ENCODE measurements at places on chromosomes 11 and 22.

DNA sequence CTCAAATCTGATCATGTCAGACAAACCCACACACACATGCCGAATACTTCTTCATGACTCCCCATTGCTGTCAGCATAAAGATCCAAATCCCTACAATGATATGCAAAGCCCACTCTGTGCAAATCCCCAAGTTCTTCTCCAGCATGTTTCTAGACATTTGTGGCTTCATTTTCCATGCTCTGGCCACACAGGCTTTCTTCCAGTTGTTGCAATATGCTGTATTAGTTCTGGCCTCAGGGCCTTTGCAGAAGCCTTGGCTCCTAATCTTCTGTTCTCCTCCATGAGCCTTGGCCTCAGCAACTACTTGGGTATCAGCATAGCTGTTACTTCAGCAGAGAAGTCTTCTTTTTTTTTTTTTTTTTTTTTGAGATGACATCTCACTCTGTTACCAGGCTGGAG, 49.6 kb downstream of the NAV2 start:
- no peak for DNase-seq

- DNase-seq = no peak
Measured at GRCh38 chr22:44199866-44200265, 19.1 kb downstream of the PARVG start.

DNA sequence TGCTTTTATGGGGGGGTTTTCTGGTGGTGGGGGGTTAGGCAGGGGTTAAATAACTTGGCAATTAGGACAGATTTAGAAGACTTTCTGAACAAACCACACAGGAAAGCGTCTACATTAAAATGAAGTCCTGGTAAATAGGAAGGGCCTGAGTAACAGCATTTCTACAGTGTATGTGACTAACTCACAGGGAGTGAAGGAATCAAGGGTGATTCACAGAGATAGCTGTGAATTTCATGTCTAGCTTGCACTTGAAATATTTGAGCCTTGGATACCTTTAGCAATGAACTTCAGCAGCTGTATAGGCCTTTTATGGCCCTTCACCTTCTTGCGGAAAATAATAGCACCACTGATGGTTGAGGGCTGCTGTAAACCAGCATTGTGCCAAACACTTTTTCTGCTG, 26.1 kb upstream of the LDHA start:
- no peak for DNase-seq

DNA sequence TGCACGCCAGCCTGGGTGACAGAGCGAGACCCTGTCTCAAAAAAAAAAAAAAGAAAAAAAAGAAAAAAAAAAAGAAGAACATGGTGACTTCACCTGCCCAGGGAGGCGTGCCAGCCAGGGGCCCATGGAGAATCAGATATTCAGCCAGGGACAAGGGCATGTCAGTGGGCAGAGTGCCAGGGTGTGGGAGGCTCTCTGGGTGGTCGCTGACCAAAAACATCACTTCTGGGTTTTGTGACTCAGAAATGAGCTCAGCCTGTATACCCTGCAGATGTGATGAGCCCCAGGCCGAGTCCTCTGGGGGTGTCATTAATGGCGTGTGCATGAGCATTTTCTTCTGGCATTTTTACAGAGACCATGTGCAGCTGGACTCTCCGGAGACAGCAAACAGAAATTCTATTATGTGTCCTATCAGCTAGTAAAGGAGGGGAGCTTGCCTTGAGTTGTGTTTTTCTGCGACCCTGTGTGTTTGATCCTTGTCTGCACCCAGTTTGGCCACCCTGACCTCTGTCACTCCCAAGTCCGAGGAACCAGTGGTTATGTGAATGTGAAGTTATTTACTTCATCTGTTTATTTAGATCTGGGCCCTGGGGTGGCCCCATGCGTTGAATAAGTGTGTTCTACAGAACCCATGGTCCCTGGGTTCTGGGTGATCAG, 53.6 kb downstream of the BCR start:
- DNase-seq = no peak

DNA sequence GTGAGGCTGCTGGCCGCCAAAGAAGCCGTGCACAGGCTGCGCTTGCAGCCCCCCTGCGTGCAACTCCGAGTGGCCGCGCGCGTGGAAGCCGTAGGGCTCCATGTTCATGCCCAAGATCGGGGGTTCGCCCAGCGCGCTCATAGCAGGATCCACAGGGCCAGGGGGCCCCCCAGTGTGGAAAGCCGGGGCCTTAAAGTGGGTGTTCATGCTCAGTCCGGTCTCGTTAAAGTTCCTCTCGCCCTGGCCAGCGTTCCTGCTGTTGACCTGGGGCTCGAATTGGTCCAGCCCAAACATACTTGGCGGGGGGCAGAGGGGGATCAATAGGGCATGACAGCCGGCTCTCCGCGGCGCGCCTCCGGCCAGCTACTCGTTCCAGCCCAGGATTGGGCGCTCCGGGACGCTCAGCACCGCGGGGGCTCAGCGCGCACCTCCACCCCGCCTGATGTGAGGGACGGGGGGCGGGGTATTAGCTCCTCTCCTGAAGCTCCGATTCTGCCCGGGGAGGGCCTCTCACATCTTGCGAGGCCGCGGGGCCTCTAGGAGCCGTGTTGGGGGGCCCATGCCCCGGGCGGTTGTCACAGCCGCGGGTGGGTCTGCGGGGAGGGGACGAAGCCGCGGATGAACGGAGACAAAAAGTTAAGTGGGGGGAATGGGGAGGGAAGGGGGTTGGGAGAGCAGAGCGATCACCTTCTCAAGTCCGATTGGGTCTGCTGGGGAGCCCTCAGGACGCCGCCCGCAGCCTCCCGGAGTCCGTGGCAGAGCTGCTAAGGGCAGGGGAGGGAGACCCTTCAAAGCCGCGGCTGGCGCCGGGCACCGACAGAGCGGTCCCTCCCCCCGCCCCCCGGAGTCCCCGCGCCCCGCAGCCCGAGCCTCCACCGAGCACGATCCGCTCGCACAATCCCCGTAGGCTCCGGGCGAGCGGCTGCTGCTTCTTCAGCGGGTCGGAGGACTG, 1.0 kb downstream of the MN1 start:
- DNase-seq = no peak

DNA sequence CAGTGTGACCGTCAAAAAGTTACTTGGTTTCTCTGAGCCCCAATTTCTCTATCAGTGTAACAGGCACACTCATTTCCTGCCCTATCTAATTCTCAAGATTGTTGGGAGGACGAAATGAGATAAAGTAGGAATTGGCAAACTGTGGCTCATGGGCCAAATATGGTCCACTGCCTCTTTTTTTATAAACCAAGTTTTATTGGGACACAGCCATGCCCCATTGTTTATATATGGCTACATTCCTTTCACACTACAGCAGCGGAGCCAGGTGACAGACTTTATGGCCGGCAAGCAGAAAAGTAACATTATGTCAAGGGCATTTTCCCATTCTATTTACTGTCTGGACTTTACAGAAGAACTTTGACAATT, 116.7 kb upstream of the TIMP3 start:
- DNase-seq = no peak

DNA sequence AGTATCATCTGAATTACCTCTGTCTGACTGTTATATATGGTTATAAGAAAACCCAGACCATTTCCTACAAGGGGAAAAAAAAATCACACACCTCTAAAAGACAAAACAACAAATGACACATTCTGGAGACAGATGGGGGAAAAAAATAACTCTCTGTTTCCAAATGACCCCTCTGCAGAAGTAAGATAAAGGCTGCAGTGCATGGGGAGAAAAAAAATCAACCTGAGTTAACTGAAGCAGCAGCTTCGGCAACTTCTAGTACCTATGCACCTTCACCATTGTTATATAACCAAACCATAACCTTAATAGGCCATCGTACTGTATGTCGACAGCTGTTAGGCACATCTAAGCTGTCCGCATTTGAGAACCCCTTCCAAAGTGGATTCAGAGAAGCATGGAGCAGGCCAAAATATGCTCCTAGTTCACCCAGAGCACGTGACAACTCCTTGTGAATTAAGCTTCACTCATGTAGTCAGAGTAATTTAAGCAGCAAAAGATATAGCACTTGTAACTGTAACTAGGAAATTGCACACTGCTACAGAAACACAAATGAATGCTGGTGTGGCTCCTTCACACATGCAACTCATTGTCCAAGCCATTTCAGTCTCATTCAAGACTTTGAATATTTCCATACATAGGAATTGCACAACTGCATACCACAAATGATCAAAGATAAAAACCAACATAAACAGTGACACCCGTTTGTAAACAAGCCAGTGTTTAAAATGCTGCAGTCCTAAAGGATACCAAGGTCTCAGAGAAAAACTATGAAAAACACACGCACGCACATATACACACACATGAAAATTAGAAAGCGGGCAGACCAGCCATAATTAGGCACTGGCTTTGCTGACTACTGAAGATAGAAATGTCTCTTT, 2.7 kb downstream of the SIK3 start:
- DNase-seq = no peak

GRCh38 chr11:19342036-19342435, 101.3 kb upstream of the E2F8 start:
- no peak for DNase-seq

DNA sequence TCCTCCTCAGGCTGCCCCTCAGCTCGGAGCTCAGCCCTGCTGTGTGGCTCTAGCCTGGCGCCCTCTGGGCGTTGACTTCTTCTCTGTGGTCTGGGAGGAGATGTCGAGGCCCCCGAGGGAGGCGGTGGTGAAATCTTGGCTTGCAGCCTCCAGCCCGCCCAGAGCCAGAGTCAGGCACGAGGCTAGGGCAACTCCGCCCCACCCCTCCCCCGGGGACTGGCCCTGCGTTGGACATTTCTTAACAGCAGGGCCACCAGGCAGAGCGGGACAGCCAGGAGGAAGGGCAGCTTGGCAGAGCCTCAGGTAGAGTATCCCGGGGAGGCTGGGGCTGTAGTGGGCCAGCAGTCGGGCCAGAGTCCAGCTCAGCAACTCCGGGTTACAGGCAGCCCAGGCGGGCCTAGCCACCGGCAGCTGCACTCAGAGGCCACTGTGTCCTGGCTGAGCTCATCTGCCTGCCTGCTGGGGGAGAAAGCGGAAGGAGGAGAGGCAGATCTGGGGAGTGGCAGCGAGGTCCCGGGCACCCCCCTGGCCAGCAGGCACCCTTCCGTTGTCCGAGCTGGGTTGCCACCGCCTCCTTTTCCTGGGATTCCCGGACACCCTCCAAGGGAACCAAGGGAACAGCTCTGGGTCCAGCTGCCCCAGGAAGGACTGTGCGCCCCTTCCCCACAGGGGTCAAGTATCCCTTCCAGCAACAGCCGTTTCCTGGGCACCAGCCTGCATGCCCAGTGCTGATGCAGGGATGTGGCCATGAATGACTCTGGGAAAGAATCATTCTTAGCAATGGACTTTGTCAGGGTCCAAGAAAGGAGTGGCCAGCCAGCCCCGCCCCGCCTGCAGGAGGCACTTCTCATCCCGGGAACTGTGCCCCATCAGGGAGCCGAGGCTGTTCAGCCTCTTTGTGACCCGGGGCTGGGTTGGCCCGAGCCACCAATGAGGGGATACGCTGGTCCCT, at the start of gene ALDH3B1:
Gene ALDH3B1 (plus strand): TSS at position 238 of the 952 bp plus-strand sequence. CDS start 4,971 bp downstream, outside the sequence.
- DNase-seq = no peak

- DNase-seq = no peak
Measured at GRCh38 chr11:118938491-118939403, 13.0 kb upstream of the BCL9L start.

- DNase-seq = no peak
Measured at GRCh38 chr22:49752598-49753091, 75.0 kb downstream of the BRD1 start.

DNA sequence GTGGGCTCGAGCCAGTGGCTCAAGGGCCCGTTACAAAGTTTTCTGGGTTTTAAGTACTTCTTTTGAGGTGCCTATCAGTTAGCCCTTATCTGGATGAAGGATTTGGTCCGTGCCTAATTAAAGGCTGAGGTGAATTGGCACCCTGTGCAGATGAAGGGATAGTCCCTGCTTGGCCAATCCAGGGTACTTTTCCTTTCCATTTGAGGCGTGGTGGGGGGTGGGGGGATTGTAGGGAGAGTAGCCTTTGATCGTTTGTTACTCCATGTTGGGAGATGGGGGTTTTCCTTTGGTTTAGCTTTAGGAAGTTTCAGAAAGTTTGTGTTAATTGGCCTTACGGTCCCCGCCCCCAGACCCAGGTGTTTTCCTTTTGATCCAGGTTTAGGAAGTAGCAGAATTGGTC, 170.8 kb downstream of the DDX10 start:
- DNase-seq = no peak

GRCh38 chr11:71486320-71486719, 33.3 kb downstream of the NADSYN1 start:
- no peak for DNase-seq

DNA sequence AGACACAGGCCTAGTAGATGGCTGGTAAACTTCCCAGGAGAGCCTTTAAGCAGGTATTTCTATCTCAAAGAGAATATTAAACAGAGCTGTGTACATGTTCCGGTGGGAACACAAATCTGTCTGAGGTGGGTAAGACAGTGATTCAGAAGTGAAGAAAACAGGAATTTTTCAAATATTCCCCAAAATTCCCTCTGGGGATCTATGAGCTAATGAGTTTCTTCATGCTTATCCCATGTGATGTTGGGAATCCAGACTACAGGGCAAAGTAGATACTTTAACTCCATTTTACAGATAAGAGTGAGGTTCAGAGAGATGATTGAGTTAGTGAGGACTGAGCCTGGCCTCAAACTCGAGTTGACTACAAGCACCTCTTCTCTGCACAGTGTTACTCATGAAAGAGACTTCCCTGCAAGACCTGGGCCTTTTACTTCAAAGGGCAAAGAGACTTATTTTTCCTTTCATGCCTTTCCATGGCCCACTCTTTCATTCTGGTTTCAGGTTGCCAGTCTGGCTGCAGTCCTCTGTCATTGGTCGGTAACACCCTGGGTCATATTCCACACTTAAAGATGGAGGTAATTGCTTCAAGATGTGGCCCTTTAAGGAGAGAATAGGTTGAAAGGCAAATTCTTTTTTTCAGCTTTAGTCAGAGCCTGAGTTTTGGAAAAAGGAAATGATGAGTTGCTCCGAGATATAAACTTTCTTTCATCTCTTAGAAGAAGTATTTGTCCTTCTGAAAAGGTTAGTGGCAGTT, 70.1 kb downstream of the CYB5R2 start:
- no peak for DNase-seq

- DNase-seq = no peak
Measured at GRCh38 chr11:115716080-115716479, 211.9 kb upstream of the CADM1 start.

DNA sequence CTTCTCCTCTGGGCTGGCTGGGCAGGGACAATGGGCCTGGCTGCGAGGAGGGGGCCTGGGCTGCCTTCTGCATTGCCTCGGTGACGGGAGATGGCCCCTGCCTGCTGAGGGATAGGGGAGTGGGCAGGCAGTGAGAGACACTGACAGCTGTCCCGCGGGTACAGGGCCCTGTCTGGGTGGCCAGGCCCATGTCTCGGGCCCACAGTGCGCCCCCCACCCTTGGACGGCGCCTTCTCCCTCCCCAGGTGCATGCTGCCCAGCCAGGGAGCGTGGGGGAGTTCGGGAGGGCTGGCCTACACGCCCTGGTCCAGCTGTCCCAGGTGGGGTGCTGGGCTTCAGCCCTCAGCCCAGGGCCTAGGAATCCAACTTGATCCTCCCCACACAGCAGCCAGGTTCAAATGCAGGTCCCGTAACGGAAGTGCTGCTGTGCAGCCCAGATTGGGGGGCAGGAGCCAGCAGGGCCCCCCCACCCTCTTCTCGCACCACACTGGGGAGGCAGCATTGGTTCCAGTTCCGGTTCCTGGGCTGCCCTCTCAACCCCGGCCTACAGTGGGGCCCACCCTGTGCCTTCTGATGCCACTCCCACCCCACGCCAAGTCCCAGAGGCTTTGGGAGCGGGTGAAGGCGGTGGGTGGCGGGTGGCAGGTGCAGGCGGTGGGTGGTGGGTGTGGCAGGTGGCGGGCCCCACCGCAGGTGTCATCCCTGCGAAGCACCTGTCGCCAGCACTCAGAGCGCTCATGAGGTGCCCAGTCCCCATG, 7.3 kb upstream of the TSSC4 start:
- DNase-seq = no peak
